ENCODE measurements at places on chromosomes 6 and 20.

DNA sequence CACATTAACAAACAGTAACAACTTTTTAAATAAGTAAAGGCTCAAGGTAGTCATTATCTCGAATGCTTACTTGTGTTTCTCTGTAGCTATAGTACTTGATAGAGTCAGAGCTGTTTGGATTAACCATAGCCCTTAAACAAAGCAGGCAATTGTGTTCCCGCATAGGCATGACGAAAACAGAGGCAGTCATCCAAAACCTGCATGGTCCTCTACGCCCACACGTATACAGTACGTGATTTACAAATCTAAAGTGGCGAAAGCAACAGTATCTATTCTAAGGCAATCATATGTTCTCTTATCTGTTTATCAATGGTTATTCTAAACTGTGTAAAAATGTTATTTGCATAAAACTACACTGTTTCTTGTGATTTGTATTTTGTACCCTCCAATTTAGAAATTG, 31.8 kb downstream of the HFE start:
- no peak overlapping the region for H3K27ac ChIP-seq
- H3K27me3 ChIP-seq = no peaks in the 10 kb centered on the region
- H3K4me1 ChIP-seq = peaks cover 3% of the 10 kb centered on the region
- DNase-seq = no peak

DNA sequence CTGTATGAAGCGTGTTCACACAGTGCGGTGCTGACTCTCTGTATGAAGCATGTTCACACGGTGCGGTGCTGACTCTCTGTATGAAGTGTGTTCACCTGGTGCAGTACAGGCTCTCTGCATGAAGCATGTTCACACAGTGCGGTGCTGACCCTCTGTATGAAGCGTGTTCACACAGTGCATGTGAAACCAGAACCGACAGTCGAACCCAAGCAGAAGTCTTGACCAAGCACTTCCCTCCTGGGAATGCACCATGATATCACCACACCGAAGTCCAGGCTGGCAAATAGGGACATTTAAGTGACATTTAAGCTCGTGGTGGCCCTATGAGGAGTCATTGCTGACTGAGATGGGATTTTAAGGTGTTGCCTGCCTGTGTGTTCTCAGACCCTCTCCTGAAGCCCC, 11.3 kb upstream of the SERPINB1 start:
- no peaks in the 10 kb centered on the region for H3K27me3 ChIP-seq
- no peak overlapping the region for H3K4me3 ChIP-seq
- H3K4me1 ChIP-seq = peaks cover 49% of the 10 kb centered on the region
- no peaks in the 10 kb centered on the region for H3K36me3 ChIP-seq
- DNase-seq = no peak
- H3K27ac ChIP-seq = no peak overlapping the region

- no peaks in the 10 kb centered on the region for H3K4me1 ChIP-seq
- H3K4me3 ChIP-seq = no peak overlapping the region
- DNase-seq = no peak
- no peaks in the 10 kb centered on the region for H3K27me3 ChIP-seq
Observed at GRCh38 chr6:85482905-85483700, 33.2 kb downstream of the NT5E start.

DNA sequence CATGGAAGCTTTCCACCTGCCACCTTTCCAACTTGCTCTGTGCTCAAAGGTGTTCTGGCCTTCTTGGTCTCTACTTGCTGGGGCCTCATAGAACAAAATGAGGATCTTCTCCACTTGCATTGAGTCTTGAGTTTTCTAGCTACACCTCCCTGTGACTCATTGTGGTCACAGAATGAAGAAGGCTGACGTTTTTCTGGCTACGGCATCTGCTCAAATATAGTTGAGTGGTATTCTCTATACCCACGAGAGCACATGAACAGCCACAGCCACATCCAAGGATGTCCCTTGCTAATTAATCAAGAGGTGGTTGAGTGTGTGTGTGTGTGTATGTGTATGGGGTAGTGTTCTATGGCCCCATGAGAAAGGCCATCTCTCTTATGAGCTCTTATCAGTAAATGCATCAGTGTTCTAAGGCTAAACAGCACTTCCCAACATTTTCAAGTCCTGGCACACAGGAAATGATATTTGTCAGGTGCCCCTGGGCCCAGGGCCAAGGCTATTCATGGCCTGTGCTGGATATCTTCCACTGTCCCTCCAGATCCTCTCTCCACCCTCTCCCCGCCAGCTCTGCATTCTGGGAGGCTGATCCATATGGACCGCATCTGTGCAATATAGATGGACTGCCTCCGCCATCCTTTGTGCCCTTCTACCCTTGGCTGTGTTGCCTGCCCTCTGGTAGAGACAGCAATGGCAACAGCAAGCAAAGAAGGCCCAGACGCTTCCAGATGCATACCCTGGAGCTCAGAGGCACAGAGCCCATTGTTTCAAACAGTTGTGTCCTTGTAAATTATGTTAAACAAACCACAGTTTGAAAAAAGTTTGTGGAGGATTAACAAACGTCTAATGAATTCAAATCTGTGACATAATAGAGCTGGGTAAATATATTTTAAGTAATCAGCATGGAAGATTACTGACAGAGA, 150.2 kb downstream of the LRFN2 start:
- H3K36me3 ChIP-seq = no peaks in the 10 kb centered on the region
- DNase-seq = no peak
- no peaks in the 10 kb centered on the region for H3K27me3 ChIP-seq
- no peaks in the 10 kb centered on the region for H3K4me1 ChIP-seq
- no peak overlapping the region for H3K4me3 ChIP-seq

DNA sequence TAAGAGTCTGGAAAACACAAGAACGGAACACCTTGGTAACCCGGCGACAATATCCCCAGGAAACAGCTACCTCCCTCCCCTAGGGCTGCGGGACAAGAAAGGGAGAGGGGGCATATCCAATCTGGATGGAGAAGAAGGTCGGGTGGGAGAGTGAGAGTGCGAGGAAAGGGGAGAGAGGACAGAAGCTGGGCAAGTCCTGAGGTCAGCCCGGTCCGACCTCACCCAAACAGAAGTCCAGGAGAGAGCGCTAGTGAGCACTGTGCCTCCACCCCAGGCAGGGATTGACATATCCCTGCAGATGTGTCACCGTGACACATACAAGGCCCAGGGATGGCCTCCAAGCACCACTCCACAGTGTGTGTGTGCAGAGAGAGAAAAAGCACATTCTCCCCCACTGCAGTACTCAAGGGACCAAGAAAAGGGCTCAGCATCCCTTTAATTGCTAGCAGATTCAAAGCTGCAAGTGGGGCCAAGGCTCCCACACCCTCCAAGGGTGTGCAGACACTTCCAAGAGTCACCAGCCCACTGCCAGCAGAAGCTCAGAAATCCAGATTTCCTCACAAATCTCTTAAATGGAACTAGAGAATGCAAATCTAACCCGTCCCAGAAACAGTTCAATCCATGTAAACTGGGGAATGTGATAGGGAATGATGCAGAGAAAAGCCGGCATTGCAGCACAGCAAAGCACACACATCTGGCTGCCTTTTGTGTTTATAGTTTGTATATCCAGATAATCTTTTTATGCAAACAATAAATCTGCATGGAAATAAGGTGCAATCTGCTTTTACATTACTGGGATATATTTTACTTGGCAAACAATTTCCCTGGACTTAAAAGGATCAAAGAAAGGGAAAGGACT, 3.1 kb downstream of the PXDC1 start:
- H3K36me3 ChIP-seq = no peaks in the 10 kb centered on the region
- DNase-seq = no peak
- no peak overlapping the region for H3K27ac ChIP-seq
- H3K4me3 ChIP-seq = no peak overlapping the region

DNA sequence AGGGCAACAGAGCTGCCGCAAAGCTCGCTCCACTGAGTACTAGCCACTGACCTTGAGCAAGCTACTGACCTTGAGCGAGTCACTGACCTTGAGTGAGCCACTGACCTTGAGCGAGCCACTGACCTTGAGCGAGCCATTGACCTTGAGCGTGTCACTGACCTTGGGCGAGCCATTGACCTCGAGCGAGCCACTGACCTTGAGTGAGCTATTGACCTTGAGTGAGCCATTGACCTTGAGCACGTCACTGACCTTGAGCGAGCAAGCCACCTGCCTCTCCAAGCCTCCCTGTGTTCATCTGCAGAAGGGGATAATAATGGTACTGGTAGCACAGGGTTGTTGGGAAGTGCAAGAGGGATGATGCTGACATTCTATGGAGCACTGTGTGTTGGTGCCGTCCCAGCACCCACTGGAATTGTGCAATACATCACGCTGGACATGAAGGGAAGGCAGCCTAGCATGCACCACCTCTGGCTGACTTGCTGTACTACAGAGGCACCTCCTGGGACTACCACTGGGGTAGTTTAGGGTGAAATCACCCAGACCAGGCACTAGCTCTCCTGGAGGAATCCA, 60.2 kb downstream of the CTCFL start:
- no peaks in the 10 kb centered on the region for H3K36me3 ChIP-seq
- H3K4me3 ChIP-seq = no peak overlapping the region
- H3K27ac ChIP-seq = no peak overlapping the region
- no peak for DNase-seq

DNA sequence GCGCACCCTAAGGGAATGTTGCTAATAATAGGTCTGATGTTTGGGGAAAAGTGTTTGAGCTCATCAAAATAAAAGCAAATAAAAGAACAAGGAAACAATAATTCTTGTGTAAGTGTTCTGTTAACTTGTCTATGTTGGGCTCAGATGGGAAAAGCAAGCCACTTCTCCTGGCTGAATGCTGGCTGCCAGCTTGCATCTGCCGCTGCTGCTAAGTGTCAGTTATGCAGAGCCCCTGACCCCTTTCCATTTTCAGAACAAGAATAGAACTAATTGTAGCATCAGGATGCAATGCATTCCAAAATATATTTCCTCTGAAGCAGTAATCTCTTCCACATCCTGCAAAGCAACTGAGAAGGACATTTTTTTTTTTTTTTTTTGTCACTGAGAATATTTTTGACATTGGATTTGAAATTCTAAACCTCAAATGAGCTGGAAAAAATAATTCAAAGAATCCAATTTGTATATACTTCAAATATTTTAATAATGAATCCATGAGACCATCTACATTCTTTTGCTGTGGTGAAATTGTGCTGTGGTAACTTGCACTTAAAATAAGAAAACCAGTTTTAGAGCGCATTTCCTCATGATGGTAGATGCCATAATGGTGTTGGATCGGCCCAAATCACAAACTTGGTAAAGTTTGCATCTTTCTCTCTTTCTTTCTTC, 43.9 kb upstream of the DEK start:
- no peak overlapping the region for H3K27ac ChIP-seq
- no peaks in the 10 kb centered on the region for H3K4me1 ChIP-seq
- no peaks in the 10 kb centered on the region for H3K27me3 ChIP-seq
- no peak overlapping the region for H3K4me3 ChIP-seq

DNA sequence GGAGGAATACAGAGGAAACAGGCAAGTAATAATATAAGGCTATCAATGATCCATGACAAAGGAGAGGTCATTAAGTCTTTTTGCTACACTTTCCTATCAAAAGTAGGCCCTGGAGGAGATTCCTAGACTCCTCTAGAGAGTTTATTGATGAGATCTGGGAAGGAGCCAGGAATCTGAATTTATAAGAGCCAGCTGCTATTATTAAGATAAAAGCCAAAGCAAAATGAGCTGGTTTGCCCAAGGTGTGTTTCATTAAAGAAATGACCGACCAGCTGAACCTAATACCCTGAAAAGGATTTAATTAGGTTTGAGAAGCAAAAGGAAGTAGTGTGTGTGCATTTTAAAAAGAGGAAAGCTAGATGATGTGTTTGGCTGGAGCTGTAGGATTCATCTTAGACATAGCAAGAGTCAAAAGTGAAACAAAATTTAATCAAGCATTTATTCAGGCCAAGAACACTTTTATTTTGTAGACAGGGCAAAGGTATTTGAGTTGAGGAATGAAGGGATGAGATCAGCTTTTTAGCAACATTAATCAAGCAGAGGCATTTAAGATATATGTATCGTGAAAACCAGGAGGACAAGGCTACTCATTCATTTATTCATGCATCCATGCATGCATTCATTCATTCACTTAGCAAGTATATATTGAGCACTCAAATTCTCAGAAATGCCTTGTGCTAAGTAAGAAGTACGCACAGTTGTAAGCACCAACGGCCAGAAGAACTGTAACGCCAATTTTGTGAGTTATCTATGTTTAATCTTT, 43.5 kb upstream of the SCAF8 start:
- no peak overlapping the region for H3K4me3 ChIP-seq
- H3K36me3 ChIP-seq = no peaks in the 10 kb centered on the region
- H3K27me3 ChIP-seq = no peaks in the 10 kb centered on the region
- no peak for DNase-seq
- no peaks in the 10 kb centered on the region for H3K4me1 ChIP-seq

GRCh38 chr6:113587078-113587699, 270.0 kb upstream of the MARCKS start:
- H3K36me3 ChIP-seq = no peaks in the 10 kb centered on the region
- no peak overlapping the region for H3K27ac ChIP-seq
- no peaks in the 10 kb centered on the region for H3K27me3 ChIP-seq
- H3K4me1 ChIP-seq = no peaks in the 10 kb centered on the region
- DNase-seq = no peak

DNA sequence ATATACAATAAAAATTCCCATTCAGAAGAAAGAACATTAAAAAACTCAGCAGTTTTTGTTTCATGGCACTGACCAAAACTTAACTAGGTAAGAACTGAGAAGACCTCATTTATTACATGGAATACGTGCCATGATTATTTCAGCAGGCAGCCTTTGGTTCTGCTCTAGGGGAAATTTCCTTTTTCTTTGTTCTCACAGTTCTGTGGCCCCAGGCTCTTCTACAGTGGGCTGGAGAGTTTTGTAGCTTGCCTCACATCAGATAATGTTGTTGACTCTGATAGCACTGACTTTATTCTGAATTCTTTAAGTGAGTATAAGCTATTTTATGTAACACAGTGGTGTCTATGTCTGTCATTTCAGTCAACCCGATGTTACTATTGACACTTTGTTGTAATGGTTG, 844.3 kb downstream of the TBC1D32 start:
- DNase-seq = no peak
- no peaks in the 10 kb centered on the region for H3K27me3 ChIP-seq
- H3K4me3 ChIP-seq = no peak overlapping the region
- H3K27ac ChIP-seq = no peak overlapping the region
- H3K36me3 ChIP-seq = no peaks in the 10 kb centered on the region

DNA sequence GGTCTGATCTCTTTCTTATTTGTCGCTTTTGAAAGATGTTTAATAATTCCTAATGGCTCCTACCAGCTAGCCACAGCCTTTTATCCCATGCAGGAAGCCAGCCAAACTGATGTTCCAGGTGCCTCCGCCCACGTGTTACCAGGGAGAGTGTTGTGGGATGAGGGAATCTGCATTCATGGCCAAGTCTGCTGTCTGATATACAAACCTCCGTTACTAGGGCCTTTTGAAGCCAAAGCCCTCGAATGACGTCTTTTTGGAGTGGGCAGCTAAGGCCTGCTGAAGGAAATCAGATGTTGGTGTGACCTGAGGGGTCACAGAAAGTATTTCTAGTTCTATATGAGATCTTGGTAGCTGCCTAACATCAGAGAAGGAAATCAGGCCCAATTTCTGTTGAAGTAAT, 21.3 kb downstream of the STK35 start:
- no peak overlapping the region for H3K27ac ChIP-seq
- no peaks in the 10 kb centered on the region for H3K4me1 ChIP-seq
- peaks cover 17% of the 10 kb centered on the region for H3K36me3 ChIP-seq
- H3K27me3 ChIP-seq = no peaks in the 10 kb centered on the region
- DNase-seq = no peak
- no peak overlapping the region for H3K4me3 ChIP-seq

GRCh38 chr20:18362916-18363315, 74.6 kb downstream of the ZNF133 start:
- DNase-seq = no peak
- no peak overlapping the region for H3K4me3 ChIP-seq
- no peaks in the 10 kb centered on the region for H3K4me1 ChIP-seq
- no peaks in the 10 kb centered on the region for H3K36me3 ChIP-seq

Data from GM12878 (cell line).